ENCODE measurements at places on chromosomes 12 and 14.
A peak's percentile ranks its signal among the peaks of the same experiment; 100 is the strongest.

DNA sequence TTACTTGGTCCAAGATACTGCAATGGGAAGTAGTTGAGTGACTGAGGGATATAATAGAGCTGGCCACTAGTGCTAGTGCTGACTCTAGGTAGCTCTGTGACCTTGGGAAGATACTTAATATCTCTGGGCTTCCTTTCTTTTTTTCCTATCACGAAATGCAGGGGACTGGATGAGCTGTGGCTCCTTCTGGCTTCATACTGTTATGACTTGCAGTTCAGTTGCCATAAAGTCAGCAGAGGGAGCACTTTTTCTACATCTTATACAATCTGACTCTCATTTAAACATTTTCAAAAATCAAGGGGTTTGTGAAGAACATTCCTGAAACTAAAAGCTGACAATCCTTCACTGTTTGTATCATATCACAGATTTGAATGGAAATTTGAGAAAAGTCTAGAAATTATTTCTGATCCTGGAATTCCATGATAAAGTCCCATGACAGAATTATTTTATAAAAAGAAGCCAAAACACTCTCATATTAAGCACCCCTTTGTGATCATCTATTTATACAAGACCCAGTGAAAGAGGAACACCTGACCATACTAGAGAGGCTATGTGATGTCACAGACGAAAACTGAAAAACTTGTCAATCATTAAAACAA is 5.3 kb downstream of the BHLHE41 start:
- peak; percentile 29 for DNase-seq

- DNase-seq = no peak
Observed at GRCh38 chr12:130849561-130850417, 10.7 kb upstream of the STX2 start.

DNA sequence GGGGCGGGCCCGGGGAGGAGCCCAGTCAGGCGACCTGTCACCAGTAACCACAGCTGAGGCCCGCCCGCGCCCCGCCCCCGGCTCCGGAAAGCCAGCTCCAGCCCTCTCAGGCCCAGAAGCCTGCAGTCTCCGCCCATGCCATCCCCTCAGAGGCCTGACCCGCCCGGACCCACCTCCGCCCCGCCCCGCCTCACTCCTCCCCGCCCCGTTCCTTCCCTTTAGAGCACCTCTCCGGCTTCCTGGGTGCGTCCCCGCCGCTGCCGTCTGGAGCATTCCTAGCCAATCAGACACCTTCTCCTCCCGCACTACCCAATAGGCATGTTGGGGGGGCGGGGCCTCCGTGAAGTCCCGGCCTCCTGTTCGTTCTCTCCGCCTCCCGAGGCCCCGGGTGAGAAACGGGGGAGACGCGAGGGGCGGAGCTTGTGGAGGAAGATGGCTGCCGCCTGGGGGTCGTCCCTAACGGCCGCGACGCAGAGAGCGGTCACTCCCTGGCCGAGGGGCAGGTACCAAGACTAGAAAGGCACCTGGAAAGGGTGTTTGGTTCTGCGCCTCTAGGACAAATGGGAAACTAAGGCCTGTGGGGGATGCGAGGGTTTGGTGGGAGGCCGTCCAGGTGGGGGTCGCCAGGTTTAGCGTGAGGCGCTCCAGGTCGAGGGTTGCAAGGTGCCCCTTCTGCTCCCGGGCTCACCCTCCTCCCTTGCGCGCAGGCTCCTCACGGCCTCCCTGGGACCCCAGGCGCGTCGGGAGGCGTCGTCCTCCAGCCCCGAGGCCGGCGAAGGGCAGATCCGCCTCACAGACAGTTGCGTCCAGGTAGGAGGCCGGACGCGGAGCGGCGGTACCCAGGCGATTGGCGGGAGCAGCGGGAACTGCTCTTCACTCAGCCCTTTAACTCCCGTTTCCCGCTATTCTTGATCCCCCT is at the start of gene ISCA2:
Gene ISCA2 (plus strand): TSS at position 423 of the 919 bp plus-strand sequence. CDS start 10 bp downstream, at position 433.
- DNase-seq = peak; percentile 94

- no peak for DNase-seq
Observed at GRCh38 chr14:54567639-54568561, 972 bp downstream of the SAMD4A start.

DNA sequence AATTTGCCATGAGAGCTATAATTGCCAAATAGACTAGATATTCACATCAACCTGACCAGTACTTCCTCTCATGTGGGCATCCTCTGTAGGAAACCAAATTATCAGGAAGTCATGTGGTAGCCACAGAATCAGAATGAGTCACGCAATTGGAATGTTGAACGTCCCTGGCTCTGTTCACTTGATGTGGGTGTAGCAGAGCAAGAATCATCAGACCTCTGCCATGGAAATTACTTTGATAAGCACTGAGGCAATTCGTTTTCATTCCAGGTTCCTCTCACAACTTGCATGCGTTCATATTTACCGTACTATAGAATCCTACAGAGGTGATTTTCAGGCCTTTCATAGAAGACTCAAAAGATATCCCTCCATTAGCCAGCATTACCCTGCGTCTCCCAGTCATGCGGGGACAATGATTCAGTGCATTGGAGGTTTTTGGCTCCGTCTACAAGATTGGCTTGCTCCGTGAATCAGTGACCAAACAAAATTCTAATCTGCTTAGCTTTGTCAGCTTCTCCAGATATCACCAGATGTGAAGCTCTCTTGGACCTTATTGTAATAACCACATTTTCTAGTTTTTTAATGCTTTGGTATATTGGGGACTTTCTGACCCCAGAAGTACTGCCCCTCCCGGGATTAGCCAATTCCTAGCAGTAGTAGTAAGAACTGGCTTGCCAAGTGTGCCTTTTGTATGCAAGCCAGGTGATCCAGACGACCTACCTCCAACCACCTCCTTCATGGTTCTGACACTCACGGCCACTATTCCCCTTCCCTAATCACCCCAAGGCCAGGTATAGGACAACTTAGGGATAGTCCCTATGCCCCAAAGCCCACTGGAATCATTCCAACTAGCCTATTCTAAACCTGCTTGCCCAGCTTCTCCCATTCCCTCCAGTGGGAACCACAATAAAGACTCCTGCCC is 133.4 kb downstream of the KICS2 start:
- peak; percentile 40 for DNase-seq

DNA sequence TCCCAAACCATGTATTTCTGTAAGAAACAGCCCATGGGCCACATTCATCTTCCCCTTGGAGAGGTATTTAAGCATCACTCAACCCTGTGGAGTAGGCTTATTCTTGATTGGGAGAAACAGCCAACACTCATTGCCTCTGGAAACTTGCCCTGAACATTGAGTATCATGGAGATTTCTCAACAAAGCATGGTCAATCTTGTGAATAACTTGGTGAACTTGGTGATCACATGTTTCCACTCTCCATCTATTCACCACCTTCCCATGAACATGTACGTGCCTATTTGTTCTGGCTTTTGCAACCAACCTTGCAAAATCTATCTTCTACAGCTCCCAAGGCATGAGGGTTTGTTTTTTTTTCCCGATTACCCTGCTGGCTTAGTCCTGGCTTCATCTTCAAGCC is 163.2 kb downstream of the PAH start:
- DNase-seq = no peak

DNA sequence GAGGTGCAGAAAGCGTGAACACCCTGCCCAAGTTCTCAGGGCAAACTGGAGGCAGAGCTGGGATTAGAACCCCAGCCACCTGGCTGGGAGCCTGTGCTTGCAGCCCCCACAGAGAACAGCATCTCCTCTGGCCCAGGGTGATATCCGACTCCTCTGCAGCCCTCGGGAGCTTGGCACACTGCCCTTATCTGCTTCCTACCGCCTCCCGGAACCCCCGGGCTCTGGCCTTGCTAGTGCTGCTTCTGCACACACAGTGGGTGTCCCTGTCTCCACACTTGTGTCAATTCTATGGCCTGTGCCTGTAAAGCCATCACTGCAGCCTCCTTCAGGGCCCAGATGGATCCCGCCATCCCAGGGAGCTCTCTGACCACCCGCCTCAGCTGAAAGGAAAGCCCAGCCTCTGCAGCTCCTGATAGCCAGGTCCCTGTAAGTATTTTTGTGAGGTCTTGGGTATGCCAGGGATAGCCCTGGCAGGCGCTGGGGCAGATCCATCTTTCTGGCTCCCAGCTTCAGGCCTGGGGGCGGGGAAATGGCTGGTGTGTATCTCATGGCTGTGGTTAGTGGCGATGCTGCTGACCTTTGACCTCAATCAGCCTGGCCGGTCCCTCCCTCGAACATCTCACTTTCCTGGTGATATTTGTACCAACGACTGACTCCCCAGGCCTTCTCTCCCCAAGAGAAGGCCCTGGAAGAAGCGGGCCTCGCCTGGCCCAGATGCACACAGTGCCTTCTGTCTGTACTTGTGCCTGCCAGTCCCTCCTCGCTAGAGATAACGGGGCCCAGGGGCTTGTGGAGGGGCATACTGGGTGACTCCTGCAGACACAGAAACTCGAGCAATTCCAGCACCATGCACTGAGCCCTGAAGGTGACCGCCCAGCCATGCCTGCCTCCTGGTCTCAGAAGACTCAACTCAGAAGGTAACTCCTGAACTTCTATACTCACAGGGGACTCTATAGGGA is 183.8 kb downstream of the CALM1 start:
- DNase-seq = no peak

DNA sequence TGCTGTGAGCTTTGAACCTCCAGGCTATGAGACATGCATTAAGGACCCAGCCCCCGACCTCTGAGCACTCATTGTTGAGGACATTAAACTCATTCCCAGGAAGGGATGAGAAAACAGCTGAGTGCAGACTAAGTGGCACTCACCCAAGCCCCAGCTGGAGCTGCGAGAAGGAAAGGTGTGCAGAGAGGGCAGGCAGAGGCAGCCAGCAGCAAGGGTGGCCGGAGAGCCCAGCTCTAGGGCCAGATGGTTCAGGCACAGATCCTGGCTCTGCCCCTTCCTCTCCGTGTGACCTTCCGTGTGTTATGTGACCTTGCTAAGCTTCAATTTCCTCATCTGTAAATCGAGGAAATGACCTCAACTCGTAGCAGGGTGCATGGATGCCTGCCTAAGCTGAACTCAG is 3.7 kb downstream of the TSPAN11 start:
- no peak for DNase-seq

DNA sequence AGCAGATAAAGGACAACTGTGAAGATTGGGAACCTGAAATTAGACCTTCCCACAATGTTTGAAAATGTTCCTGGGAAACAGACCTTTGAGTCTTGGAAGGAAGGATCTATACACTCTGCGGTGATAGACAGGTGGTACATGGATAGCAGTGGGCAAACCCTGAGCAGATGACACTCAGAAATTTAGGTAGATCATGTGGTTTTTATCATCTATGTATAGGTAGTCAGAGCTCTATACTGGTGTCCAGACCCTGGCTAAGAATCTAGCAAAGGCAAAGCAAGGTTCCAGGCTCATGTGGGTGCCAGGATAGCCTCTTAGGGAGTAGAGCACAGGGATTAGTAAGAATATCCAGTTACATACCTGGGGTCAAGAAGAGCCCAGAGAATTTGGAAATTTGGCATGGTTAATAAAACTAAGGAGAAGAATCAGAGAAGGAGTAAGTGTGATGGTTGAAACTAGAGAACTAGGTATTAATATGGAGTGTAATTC is 331.2 kb upstream of the FBXO33 start:
- DNase-seq = no peak

DNA sequence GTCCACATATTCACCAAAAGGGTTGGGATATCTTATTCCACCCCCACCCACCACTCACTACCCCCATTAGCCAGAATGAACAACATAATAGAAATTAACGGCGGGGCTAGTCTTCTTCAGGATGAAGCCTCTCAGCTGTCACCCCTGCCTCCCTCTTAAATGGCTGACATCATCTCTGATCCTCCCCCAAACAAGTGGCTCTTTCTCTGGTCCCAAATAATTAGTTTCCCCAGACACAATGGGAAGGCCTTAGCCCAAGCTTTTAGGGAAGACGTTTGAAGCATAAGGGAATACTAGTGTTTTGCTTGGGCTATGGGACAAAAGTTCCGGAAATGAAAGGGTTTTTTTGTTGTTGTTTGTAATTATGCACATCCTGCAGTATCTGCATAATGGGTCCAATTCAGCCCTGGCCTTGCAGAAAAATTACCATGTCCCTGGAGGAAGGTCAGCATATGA is 13.8 kb downstream of the STON2 start:
- no peak for DNase-seq

DNA sequence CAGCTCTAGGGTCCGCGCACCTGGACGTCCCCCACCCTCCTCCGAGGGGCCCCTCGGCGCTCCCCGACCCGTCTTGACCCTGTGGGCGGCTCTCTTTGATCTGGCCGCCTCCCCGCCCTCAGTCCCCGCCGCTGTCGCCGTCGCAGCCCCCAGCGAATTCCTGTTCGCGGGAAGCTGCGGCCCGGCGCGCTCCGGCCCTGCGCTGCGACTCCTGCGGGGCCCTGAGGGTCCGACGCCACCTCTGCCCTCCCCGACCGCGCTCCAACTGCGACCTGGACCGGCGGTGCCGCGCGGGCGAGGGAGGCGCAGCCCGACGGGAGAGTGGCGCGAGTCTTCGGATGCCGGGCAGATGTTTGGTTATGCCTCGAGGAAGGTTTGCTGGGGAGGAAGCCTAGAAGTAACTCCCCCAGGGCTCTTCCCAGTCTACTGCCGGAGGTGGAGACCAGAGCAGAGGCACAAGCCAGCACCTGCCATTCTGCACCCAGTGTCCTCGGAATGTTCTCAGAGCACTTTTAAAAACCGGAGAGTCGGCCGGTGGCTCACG is 440 bp upstream of the ISM2 start:
- no peak for DNase-seq

- no peak for DNase-seq
Observed at GRCh38 chr14:64704743-64705380, 638 bp downstream of the PLEKHG3 start.

GRCh38 chr12:56253091-56253490 is 5.1 kb downstream of the ANKRD52 start:
- no peak for DNase-seq

- DNase-seq = no peak
Observed at GRCh38 chr14:58299401-58300330, 1.3 kb downstream of the ARID4A start.

- no peak for DNase-seq
Observed at GRCh38 chr12:101929365-101930041, 52.1 kb downstream of the DRAM1 start.

- no peak for DNase-seq
Observed at GRCh38 chr14:71232506-71232905, 325.2 kb downstream of the PCNX1 start.

- DNase-seq = no peak
Observed at GRCh38 chr12:130121226-130122000, 40.9 kb upstream of the FZD10 start.

DNA sequence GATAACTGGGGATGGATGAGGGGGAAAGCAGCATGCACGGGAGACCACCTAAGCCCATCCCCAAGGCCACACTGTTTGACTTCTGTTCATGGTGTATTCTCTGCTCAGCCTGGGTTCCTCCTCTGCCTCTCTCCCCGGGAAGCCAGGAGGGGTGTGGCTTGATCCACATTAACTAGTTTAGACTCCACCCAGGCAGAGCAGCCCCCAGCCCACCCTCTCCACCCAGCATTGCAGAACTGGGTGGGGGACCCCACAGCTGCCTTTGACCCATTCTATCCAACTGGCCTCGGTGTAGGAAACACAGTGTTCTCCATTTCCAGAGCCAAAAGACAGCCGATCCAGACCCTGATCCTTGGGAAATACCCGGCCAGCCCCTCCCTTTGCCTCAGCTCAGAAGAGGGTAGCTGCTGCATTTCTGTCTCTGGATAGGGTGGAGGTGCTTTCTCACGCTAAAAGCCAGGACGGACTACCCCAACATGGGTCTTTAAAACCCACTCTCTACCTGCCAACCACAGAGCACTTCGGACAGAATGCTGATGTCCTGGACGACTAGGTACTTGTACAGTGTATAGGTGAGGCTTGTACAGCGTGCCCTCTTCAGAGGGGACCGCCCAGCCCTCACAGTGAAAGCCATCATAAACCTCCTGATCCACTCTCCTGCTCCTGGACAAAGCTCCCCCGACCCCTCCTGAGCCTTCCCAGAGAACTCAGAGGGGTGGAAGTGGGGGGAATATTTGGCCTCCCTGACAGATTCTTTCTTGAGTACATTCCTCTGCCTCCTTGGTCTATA is 9.4 kb downstream of the SPRYD3 start:
- DNase-seq = no peak

Measured in NCI-H774 (cell line).